ENCODE measurements at places on chromosomes 4 and X. TPM values are rescaled to one million over a fixed set of nuclear protein-coding genes. Genes with fewer than 3 reads are reported as not detected.

Gene EDNRA
- total RNA-seq, result 0.33 TPM

Gene FHL1
- 21.8 TPM for total RNA-seq

Gene UNC5C
- not detected for total RNA-seq

Gene FHIP1A
- 0.22 TPM for total RNA-seq

Gene DCHS2
- total RNA-seq, result not detected

Gene PAGE1
- total RNA-seq, result not detected

Gene TMEM271
- total RNA-seq, result not detected

Measured in A549 treated with DMSO at 1 μM for 4 hours (cell line).